ENCODE measurements at places on chromosomes 1 and 21.

GRCh38 chr1:10113501-10113900 lies 80.7 kb downstream of the UBE4B start:
- no peak for DNase-seq

DNA sequence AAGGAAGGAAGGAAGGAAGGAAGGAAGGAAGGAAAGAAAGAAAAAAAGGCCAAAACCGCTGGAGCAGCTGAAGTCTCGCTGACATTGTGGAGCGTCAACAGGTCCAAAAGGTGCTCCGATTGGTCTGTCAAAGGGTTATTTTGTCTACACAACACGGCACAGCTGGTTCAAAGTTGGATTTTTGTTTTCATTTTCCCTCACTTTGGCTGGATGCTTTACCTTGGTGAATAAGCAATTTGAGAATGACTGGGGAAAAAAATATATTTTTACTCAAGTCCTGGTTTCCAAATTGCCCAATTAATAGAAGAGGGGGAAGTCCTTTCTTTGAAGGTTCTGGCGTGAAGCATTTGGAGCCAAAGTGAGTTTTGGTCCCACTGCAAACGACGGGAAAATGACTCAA lies 19.3 kb upstream of the PAX7 start:
- DNase-seq = no peak

DNA sequence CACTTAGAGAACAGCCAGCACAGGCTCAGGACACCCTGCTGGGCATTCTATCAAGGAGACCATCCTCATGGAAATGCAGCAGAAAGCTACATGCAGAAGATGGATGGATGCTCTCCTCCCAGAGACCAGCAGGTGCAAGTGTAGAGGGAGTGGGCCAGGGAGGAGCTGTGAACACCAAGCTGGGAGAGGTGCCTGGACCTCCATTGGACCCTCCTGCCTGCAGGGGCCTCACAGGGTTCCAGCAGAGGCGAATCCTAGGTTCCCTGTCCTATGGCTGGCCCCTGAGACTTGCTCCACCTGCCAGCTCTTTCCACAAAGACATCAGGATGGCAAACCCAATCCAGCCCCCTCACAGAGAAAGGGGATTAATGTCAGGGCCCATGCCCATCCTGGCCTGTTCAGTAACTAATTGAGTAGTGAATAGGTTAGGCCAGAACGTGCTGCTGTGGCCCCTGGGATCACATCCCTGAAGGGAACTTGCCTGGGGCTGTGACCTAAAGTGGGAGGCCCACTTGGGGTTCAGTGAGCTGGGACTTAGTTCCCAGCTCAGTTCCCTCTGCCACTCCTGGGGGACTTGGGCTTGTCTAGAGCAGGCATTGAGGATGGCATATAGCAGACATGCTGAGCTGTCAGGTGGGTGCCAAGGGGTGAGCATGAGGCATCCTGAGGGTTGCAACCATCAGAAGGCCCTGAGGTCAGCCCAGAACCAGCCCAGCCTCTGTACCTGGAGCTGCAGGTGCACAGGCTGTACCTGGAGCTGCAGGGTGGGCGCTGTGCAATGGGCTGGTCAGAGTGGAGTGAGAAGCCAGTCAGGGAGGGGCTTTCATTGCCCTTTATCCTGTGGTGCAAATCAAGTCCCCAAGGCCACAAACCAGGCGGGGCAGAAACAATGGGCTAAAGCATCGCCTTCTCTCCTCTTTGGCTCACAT lies 22.9 kb upstream of the ZNF678 start:
- DNase-seq = no peak

DNA sequence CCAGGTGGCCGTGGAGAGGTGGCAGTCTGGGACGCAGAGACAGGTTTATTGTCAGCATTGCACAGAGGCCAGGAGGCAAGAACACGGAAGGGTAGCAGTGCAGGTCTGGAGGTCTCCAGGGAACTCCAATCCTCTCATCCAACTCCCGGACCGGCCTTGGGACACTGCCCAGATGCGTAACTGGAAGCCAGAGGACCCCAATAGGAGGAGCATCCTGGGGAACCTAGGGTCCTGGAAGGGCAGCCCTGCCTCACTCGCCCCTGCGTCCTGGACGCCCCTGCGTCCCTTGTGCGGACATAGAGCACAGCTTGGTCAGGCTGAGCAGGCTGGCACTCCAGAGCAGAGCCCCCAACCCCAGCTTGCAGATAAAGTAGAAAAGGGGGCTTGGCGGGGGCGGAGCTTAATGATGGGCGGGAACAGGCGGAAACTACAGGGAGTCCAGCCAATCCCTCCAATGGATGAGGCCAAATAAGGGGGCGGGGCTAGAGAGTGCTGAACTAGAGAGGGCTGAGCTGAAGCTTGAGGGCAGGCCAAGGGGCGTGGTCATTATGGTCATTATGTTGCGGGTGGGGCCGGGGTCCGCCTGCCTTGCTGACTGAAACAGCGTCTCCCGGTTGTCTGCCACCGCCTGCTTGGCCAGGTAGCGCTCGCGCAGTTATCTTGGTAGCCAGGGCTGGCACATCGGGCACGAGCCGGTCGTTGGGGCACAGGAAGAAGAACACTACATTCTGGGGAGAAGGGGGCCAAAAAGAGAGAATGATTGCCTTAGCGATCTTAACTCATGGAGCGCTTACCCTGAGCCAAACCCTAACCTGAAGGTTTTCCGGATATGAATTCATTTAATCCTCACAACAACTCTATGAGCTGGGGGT lies 3.7 kb upstream of the ARHGEF19 start:
- peak; percentile 52 for DNase-seq

GRCh38 chr1:20234788-20235535 lies 48.6 kb upstream of the PLA2G2C start:
- no peak for DNase-seq

- DNase-seq = no peak
Measured at GRCh38 chr1:77308889-77309621, 27.2 kb downstream of the AK5 start.

DNA sequence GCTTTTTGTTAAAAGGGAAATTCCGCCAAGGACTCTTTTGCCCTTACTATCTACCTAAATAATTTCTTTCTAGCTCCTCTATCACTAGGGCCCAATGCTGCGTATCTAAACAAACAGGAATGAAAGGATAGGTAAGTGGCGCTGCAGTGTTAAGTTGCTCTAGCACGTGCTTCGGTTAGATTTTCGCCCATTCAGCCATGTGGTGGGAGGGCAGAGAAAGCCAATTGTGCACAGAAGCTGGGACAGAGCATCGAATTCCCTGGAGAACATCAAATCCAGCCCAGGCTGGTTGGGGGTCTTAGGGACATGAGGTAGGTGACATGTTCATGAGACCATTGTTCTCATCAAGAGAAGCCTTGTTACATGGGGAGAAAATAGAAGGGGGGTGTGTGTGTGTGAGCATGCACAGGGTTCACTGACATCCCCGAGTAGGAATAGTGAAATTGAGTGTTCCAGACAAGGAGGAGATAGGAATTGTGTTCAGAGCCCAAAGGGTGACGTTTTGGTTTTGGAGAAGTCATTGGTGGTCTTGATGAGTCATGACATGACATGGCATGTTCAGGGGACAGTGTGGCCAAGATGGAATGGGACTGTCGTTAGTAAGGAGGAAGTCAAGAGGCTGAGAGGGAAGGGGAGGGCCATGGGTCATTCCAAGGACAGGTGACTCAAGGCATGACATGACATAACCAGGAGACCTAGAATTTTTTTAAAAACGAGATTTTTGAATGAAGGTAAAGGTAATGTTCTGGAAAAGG lies 107.1 kb downstream of the TLR5 start:
- no peak for DNase-seq

DNA sequence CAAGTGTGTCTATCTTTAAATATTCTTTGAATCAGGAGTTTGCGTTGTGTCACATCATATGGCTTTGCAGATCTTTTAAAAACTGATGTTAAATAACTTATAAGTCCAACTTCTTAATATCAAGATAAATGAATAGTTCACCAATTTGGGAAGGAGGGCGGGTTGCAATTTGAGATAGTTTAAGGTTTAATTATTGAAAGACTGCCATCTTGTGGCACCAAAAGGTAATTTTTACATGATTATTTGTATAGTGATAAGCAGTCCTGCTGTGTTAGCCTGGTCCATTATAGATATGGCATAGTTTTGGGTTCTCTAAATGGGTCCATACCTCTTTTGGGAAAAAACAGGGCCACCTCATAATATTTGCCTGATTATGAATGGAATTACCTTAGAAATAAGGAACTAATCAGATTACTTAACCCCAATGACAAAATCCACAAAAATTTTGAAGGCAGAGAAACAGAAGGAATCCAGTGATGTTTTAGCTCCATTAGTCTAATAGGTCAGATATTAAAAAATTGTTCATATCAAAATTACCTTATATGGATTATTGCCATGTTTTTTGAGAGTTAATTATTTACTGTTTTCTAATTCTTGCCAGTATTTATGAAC lies 64.3 kb downstream of the PRKAA2 start:
- DNase-seq = no peak

DNA sequence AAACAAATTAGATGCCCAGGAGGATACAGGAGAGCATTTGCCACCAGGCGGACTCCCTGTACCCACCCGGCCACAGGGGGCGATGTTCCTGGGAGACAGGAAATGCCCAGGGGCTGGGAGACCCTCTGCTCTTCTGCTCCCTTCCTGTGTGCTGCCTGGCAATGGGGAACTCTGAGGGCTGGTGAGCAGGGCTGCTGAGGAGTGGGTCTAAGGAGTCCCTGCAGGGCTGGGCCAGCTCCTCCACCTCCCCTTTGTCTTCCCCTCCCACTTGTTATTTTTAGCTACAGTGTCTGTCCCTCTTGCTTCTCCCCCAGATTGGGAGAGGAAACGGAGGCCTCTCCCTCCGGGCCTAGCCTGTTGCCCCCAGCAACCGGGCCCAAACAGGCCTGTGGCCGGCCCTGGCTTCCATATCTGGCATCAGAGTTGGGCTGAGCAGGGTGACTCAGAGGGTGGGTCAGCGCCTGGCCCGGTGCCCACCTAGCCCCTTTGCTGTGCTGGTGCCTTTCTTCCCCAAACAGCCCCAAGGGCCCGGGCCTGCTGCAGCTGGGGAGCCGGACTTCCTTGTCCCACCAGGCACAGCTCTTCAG lies 11.6 kb downstream of the LMNA start:
- peak; percentile 70 for DNase-seq

GRCh38 chr1:72137656-72138055 lies 144.7 kb downstream of the NEGR1 start:
- DNase-seq = no peak

DNA sequence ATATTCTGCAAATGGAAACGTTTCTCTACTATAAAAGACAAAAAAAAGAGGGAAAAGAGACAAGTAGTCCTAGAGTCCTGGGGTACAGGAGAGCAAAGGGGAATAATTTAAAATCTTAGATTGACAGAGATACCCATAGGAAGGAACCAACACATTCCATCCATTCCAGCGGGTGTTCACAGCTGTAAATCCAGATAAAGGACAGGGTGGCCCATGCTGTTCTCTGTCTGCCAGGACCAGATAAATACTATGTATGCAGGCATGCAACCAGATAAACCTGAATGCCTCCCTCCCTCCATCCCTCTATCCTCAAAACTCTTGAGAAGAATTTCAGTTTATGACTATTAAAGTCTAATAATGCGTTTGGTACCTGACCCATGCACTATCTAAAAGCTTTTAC lies 131.8 kb downstream of the PTPN14 start:
- DNase-seq = no peak

DNA sequence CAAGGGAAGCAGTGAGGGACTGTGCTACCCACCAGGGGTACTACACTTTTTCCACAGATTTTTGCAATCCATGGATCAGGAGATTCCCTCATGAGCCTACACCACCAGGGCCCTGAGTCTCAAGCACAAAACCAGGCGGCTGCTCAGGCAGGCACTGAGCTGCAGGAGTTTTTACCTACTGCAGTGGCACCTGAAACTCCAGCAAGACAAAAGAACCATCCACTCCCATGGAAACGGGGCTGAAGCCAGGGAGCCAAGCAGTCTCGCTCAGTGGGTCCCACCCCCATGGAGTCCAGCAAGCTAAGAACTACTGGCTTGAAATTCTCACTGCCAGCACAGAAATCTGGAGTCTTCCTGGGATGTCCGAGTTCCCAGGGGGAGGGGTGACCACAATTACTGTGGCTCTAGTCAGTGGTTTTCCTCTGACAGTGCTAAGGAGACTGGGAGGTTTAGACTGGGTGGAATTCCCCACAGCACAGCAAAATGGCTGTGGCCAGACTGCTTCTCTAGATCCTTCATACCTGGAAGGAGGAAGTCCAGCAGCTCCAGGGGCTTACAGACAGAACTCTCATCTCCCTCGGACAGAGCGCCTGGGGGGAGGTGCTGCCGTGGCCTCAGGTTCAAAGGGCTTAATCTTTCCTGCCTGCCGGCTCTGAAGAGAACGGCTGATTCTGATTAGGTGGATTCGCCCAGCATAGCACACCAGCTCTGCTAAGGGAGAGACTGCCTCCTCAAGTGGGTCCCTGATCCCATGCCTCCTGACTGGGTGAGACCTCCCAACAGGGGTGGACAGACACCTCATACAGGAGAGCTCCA lies 437.8 kb downstream of the LTN1 start:
- DNase-seq = no peak

- no peak for DNase-seq
Measured at GRCh38 chr1:33866281-33866680, 2.4 kb downstream of the HMGB4 start.

- DNase-seq = peak; percentile 45
Measured at GRCh38 chr1:228174482-228175315, 9.1 kb downstream of the IBA57 start.

GRCh38 chr1:45089711-45090110 lies 77.7 kb downstream of the UROD start:
- DNase-seq = no peak

DNA sequence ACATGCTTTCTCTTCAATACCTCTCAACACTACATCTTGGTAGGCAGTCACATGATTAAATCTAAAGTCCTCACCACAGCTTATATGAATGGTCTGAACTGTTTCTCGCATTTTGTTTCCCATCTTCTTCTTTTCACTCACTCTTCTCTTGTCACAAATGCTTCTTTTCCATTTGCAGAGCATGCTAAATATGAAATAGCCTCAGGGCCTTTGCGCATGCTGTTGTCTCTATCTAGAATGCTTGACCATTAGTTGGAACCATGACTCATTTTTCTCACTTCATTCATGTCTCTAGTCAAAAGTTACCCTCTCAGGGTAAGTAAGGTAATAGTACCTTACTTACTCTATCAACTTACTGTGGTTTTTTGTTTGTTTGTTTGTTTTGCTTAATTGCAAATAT lies 239.7 kb downstream of the PTPRC start:
- DNase-seq = no peak

- DNase-seq = peak; percentile 15
Measured at GRCh38 chr1:240611619-240612480, at the start of gene GREM2. Gene GREM2 (minus strand): TSS chr1:240612155. CDS start chr1:240493475, 118,680 bp downstream.

- DNase-seq = no peak
Measured at GRCh38 chr1:178768423-178768822, 43.4 kb downstream of the RALGPS2 start.

- DNase-seq = peak; percentile 25
Measured at GRCh38 chr1:39576016-39576657, 453 bp downstream of the PABPC4 start.

GRCh38 chr1:23424293-23425192 lies at the start of gene TCEA3:
Gene TCEA3 (minus strand): TSS chr1:23424748. CDS start chr1:23424633, 115 bp downstream.
- peak; percentile 21 for DNase-seq

DNA sequence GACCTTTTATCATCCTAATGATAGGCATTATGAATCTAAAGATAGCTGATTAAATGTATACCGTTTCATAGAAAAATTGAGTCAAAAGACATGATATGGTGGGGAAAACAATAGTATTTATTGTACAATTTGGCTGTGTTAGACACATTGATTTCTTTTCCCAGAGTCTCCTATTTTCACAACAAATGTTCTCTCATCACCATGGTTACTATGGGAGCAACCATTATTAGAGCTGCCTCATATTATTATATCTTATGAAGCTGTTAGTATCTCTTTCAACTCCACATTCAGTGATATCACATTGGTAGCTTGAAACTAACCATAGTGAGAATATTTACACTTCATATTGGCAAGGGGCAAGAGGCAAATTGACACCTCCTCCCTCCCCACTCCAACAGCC lies 10.7 kb upstream of the CTH start:
- no peak for DNase-seq
